NCI-H146 (cell line): ENCODE measurements at places on chromosomes 1 and 21.
A peak's percentile ranks its signal among the peaks of the same experiment; 100 is the strongest.

- peak; percentile 59 for DNase-seq
Measured at GRCh38 chr1:1349256-1350012, at the start of gene DVL1. Gene DVL1, minus strand, starts transcription at chr1:1349418. Its CDS starts 353 bp downstream, at chr1:1349065.

DNA sequence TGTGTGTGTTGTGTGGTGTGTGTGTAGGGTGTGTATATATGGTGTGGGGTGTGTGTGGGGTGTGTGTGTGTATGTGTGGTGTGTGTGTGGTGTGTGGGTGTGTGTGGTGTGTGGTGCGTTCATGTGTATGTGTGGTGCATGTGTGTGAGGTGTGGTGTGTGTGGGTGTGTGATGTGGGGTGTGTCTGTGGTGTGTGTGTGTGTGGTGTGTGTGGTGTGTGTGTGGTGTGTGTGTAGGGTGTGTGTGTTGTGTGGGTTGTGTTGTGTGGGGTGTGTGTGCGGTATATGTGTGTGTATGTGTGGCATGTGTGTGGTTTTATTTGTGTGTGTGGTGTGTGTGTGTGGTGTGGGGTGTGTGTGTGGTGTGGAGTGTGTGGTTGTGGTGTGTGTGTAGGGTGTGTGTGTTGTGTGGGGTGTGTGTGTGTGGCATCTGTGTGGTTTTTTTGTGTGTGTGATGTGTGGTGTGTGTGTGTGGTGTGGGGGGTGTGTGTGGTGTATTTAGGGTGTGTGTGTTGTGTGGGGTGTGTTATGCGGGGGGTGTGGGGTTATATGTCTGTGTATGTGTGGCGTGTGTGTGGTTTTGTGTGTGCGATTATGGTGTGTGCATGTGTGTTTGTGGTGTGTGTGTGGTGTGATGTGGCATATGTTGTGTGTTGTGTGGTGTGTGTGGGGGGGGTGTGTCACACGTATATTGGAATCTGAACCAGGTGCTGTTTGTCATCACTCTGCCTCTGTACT lies 17.1 kb upstream of the ZBTB21 start:
- no peak for DNase-seq

DNA sequence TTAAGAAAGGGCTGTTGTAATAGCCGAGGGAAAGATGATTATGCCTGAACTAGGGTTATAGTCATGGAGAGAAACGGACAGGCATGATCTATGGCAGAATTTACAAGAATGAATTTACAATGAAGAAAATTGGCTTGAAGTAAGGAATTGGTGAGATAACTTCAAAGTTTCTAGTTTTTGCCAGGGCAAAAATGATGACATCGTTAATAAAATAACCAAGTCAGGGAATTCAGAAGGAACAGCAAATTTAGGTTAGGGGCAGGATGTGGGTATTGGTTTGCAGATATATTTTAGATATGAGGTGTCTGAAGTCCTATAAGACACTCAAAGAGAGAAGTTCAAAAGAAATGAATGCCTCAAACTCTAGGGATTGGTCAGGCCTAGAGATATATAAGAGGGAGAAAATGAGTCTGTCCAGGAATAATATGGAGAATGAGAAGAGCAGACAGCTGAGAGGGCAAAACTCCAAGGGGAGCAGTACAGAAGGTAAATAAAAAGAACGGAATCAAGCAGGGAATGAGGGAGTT lies 62.8 kb downstream of the IARS2 start:
- DNase-seq, result no peak

- no peak for DNase-seq
Measured at GRCh38 chr1:177190308-177190970, 19.7 kb downstream of the BRINP2 start.

- DNase-seq, result no peak
Measured at GRCh38 chr1:86861424-86861823, 52.5 kb downstream of the SELENOF start.

DNA sequence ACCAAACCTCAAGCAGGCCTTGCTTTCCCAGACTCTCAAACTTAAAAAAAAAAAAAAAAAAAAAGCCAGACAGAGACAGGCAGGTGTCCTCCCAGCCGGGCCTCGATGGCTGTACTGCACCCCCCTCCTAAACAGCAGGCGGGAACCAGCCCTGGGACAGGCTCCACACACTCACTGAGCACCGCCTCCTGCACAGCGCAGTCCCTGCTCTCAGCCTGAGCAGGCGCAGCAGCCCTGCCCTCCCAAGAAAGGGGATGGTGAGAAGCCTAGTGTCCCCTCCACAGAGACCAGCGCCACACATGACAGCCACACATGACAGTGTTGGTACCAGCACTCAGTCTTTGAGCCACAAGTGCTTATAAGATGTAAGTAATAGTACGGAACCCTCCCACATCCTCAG lies 11.9 kb downstream of the MX2 start:
- no peak for DNase-seq

- DNase-seq, result no peak
Measured at GRCh38 chr1:37930246-37931101, 16.4 kb downstream of the INPP5B start.

GRCh38 chr1:196209265-196209664 lies 399.0 kb downstream of the KCNT2 start:
- DNase-seq, result no peak

DNA sequence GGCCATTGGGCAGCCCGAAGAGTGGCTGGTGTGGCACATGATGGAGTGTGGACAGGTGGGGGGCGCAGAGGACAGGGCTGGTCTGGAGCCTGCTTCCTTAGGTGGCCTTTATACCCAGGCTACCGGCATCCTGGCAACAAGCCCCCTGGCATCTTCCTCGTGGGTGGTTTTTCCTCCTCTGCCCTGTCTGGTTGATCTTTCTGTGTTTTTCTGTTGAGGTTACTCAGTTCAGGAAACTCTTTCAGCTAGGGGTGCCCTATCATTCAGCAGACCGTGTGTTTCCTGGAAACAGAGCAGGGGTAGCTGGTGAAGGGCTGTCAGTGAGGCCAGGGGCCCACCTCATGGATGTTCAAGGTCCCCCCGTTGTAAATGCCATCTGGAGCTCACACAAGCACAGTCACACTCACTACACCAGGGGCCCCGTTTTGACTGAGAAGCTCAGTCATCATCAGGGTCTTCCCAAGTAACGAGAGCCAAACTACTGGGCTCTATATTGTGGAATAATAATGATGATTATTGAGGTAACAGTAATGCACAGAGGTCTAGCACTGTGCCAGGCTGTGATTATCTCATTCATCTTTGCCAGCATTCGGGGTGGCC lies at the start of gene KRTAP12-4:
Gene KRTAP12-4, minus strand, starts transcription at position 84 of the 600 bp plus-strand sequence. Its CDS starts 45 bp downstream, at position 39.
- DNase-seq, result no peak

DNA sequence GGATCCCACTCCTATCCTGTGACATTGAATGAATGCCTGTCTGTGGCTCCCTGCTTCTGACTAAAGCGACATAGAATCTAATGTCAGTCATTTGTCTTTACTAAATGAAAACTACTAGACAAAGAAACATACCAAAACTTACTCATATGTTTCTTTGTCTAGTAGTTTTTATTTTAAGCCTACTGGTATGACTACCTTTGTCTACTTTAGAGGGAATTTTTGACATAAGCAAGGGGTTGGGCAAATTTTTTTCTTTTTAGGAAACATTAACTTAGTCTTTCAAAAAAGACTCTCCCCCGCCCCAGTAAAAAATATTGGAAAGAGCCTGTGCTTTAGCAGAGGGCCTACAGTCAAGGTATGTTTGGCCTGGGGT lies 4.9 kb downstream of the NEK7 start:
- no peak for DNase-seq

GRCh38 chr1:172837816-172838679 lies 179.1 kb downstream of the FASLG start:
- no peak for DNase-seq

DNA sequence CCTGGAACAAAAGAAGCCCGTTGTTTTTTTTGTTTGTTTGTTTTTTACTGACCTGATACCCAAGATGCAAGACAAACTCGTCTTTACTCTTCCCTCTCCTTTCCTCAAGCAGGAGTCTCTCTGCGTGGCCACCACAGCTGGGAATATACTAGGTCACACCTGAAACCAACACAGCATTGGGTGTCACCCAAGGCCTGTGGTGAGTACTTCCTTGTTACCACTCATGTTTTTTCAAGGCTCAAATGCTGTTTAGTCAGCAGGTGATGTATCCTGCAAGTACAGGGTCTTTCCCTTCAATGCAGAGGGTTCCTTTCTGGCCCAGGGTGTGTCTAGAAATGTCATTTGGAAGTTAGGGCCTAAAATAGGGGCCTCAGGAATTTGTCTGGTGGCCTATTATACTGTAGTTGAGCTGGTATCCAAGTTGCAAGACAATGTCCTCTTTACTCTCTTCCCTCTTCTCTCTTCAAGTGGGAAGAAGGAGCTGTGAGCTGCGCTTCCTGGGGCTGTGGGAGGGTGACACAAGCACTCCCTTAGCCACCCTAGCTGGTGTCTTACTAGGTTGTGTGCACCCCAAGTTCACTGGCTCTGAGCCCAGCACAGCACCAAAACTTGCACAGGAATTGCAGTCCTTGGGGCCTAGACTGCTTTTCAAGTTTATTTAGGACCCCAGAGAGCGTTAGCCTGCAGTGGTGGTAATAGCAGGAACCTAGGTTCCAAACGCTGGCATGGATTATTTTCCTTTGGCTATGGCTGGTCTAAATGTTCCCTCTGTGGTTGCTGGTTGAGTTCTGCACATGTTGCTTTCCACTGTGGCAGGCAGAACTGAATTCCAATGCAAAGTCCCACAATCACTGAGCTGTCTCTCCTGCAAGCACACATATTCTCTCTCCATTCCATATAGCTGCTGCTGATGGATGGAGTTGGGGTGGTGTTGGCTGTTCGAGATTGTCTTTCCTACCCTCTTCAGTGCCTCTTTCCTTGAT lies 91.4 kb upstream of the LYPLAL1 start:
- no peak for DNase-seq

DNA sequence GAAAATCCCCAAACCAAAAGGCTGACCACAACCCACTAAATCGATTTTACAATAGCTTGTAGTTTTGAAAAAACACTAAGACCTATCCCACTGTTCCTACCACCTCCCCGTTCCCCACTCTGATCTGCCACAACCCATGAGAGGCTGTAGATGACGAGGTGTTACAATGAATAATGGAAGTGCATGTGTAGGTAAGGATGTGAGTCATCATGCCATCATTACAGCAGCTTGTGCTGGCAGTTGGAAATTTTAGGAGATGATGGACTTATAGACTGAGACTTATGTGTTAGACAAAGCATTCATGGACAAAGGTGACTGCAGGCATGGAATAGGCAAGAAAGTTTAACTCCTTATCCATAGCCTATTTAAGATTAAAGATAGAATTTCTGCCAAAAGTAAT lies 184.7 kb upstream of the CACYBP start:
- DNase-seq, result no peak

DNA sequence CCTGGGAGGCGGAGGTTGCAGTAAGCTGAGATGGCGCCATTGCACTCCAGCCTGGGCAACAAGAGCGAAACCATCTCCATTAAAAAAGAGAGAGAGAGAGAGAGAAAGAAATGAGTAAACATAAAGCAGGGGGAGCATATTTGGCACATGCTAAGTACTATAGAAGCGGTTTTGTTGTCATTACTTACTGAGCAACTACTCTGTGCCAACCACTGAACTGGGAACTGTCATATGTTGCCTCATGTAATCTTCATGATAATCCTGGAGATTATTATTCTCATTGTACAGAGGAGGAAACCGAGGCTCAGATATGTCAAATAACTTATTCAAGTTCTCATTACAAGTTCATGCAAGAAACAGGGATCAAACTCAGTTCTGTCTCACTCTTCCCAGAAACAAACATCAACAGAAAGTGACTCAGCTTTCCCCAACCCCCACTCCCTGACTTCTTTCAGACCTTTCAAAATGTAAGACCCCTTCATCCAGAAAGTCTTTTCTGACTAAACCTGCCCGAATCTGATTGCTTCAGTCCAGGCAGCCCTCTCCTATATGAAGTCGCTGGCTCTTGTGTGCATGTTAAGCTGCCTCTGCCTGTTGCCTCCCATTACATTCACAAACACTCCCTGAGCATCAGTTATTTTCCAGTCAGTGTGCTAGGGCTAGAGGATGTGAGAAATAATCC lies 23.5 kb downstream of the LAMB3 start:
- no peak for DNase-seq

GRCh38 chr1:39567302-39567701 lies 9.3 kb downstream of the PABPC4 start:
- no peak for DNase-seq
